NCI-H460 (cell line): ENCODE measurements at places on chromosomes 5 and 9.

- DNase-seq: no peak
Measured at GRCh38 chr5:38483805-38484398, 72.5 kb downstream of the LIFR start.

GRCh38 chr5:112870966-112871365, 9.9 kb downstream of the SRP19 start:
- DNase-seq: no peak

DNA sequence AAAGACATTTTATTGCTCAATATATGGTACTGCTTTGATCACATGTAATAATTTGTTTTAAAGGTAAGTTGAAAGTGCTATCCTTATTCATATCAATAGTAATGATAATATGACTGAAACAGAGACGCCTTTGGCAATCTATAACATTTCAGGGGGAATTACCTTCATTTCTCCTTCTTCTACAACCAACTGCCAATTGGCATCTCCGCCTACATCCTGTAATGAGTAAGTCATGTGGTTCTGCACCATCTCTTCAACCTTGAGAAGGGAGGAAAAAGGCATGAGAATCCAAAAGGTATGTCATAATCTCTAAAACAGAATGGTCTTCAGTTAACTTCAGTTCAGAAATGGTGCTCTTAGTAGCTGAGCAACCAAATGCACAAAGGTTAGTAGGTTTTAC, 52.4 kb downstream of the HMGCR start:
- no peak for DNase-seq

- DNase-seq: no peak
Measured at GRCh38 chr9:33184963-33185362, 17.8 kb upstream of the B4GALT1 start.

DNA sequence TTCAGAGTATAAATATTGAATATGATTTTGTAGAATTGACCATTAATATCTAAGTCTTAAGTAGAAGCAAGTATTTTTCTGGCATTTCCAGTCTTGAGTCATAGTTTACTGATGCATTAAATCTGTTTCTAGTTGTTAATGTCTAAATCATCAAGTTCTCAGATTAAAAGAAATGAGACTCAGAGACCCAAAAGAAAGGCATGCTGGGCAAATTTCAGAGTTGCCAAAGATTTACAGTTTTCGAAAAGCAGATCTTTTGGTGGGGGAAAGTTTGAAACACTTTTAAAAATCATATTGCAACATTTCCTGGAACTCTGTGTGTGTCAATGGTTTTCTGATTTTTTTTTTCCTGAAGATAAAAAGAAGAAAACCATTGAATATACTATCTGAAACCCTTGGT, 60.9 kb downstream of the ANKRD55 start:
- no peak for DNase-seq

- DNase-seq: no peak
Measured at GRCh38 chr5:156685481-156685880, 164.6 kb upstream of the PPP1R2B start.
